ENCODE measurements at places on chromosomes 1 and 21.
A peak's percentile ranks its signal among the peaks of the same experiment; 100 is the strongest.

DNA sequence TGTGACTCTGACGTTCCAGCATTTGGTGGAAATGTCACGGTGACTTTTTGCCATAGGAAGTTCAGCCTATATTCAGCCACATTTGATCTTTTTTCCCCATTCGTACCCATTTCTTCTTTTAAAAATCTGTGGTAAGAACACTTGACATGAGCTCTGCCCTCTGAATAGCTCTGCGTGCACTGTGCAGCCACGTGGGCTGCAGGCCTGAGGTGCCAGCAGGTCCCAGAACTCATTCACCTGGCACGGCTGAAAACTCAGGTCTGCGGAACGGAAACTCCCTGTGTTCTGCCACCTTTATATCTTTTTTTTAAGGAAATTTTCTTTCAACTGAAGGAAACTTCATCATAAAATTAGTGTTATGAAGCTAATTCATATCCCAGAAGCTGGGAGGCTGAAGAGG lies 28.6 kb downstream of the CEP104 start:
- no peak for DNase-seq

DNA sequence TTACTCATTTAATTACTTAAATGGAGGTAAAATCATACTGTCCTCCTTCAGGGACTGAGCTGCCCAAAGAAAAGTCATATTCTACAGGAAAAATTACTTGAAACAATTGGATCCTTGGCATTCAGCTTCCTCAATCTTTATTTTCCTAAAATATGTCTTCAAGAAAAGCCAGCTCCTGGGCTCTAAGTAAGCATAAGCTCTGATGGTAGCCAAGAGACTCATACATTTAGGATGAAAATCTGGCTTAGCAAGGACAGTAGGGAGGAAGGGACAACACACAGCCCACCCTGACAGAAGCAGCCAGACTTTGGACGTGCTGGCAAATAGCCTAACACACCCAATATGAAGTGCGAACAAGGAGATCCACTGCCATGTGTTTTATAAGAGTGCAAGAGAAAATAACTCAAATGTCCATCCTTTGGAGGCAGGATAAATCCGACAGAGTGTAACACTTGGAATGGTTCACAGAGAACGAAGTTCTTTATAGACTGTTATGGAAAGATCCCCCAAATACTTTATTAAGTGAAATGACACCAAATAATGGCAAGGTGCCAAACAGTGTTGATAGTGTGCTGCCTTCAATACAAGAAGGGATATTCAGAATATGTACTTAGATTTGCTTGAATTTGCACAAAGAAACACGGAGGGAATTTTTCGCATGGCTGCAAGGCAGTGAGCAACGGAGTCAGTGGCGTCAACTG lies 14.1 kb downstream of the CAPN8 start:
- DNase-seq = no peak

- DNase-seq = peak; percentile 70
These were observed 76.4 kb upstream of the DNAH14 start for GRCh38 chr1:224852901-224853568.

- no peak for DNase-seq
These were observed 3.2 kb upstream of the THEMIS2 start for GRCh38 chr1:27868932-27869718.

GRCh38 chr1:167708940-167709389 lies 12.8 kb upstream of the MPZL1 start:
- DNase-seq = peak; percentile 68

DNA sequence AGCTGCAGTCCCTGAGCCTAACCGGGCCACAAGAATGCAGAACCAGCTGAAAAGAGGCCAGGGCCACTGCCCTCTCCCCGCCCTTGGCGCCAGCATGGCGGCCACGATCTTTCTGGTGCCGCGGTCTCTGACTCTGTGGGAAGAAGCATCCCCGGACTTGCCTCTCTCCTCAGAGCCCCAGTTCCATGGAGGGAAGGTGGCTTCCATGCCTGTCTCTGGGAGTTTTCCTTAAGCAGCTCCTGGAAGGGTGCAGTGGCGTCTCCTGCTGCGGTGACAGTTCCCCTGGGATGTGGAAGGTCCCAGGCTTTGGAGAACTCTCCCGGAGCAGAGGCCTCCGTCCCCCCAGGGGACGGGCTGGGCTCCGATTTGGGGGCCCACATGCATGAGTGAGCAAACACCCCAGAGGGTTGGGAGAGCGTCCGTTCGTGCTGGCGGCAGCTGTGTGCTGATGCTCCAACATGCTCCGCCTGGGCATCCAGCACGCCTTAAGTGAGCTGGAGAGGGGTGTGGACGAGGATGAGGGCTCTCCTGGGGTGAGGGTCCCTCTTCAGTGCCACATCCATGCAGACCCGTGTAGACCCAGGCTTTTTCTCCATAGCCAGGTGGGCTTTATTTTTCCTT lies 109.8 kb upstream of the COL6A1 start:
- no peak for DNase-seq

- peak; percentile 5 for DNase-seq
These were observed 303.0 kb upstream of the PLD5 start for GRCh38 chr1:242827538-242827937.

DNA sequence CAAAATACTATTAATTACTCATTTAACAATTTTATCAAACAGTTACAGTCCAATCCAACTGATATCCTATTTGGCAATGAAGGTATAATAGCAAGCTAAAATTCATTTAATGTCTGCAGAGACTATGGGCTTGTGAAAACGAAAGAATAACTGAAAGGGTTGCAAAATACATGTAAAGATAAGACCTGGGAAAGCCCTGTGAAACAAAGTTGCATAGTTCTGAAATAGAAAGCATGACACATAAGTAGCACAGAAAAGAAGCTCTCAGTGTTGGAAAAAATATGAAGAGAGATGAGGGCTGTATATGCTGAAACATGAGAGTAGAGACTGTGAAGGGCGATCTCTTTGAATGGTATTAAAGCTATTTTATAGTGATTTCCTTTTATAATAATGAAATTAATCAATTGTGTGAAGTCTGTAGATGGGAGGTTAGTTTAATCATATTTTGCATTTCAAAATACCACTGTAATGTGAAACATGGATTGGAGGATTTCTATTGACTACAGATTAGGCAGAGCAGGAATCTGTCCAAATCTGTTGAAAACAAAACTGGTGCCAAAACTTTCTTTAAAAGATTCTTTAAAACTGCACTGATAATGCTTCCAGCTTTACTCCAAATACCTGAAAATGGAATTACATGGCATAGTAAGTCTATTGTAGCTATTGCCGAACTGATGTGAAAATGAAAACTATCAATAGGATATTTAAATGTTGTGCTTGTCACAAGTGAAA lies 1518.9 kb upstream of the B3GALT2 start:
- DNase-seq = peak; percentile 18

DNA sequence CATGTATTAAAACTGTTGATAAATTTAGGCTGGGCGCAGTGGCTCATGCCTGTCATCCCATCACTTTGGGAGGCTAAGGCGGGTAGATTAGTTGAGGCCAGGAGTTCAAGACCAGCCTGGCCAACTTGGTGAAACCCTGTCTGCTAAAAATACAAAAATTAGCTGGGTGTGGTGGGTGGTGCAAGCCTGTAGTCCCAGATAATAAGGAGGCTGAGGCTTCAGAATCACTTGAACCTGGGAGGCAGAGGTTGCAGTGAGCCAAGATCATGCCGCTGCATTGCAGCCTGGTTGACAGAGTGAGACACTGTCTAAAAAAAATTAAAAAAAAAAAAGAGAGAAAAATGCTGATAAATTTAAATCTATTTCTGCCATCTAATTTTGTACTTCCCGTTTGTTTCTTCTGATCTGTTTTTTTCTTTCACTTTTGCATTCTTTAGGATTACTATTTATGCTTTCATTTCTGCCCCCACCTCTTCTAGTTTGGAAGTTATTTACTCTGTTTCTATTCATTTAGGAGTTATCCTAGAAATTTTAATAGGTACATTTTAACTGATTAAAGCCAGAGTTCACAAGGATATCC lies 3.2 kb upstream of the DENND1B start:
- DNase-seq = no peak

DNA sequence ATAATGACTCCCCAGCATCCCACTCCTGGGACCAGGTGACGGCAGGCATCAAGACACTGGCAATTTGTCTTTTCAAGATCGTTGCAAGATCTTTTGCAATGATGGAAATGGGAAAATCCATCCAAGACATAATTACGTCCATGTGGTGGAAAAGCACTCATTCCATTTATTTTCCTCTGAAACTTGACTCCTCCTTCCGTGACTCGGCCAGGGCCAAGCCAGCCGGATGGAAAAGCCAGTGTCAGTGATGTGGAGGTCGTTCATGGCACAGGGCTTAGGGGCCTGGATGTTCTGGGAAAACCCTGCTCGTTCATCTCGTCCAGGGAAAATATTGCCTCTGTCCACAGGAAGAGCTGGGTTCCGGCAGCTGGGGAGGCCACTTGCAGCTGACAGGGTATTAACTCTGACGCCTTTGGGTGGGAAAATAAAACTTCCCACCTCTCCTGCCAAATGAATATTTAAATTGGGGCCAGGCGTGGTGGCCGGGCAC lies 46.2 kb downstream of the C1orf198 start:
- DNase-seq = peak; percentile 77

DNA sequence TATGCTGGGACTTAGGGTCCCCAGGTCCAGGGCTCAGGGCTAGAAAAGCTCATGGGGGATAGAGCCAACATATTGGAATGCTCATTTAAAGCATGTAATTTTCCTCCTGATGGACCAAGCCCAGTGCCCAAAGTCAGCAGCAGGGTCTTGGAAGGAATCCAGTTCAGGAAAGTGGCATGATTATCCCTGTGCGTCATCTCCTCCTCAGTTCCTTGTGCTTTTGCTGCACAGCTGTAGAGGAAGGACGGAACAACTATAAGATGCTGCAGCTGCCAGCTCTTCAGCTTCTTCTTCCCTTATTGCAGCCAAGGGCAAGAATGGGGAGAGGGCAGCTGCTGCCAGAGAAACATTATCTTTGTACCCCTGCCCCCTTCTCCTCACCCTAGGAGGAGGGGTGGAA lies 58.4 kb downstream of the OVGP1 start:
- DNase-seq = no peak

GRCh38 chr1:160658162-160658813 lies 11.4 kb upstream of the SLAMF1 start:
- no peak for DNase-seq

- DNase-seq = no peak
These were observed 1.7 kb downstream of the KCNK1 start for GRCh38 chr1:233615571-233615970.

GRCh38 chr1:29713857-29714256 lies 477.5 kb downstream of the PTPRU start:
- peak; percentile 20 for DNase-seq

- DNase-seq = no peak
These were observed 54.3 kb upstream of the DESI2 start for GRCh38 chr1:244598611-244599010.

- DNase-seq = peak; percentile 19
These were observed 63.7 kb downstream of the ZC3H11B start for GRCh38 chr1:219549215-219549614.

DNA sequence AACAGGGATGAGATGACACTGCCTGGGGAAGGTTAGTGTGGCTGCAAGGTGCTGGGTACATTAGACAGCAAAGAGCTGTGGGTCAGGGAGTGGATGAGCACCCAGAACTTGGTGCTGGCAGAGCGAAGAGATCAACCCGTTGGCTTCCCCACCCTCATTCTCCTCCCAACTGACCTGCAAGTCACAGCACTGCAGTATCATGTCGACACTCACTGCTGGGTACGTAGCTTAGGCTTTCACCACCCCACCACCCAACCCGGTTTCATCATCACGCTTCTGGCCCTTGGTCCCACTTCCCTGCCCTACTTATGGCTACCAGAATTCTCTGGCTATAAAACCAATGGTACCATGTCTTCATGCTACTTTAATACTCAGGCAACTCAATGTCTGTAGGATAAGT lies 73.6 kb upstream of the LYST start:
- DNase-seq = no peak

- peak; percentile 81 for DNase-seq
These were observed 111.4 kb downstream of the HLX start for GRCh38 chr1:220990427-220991339.

DNA sequence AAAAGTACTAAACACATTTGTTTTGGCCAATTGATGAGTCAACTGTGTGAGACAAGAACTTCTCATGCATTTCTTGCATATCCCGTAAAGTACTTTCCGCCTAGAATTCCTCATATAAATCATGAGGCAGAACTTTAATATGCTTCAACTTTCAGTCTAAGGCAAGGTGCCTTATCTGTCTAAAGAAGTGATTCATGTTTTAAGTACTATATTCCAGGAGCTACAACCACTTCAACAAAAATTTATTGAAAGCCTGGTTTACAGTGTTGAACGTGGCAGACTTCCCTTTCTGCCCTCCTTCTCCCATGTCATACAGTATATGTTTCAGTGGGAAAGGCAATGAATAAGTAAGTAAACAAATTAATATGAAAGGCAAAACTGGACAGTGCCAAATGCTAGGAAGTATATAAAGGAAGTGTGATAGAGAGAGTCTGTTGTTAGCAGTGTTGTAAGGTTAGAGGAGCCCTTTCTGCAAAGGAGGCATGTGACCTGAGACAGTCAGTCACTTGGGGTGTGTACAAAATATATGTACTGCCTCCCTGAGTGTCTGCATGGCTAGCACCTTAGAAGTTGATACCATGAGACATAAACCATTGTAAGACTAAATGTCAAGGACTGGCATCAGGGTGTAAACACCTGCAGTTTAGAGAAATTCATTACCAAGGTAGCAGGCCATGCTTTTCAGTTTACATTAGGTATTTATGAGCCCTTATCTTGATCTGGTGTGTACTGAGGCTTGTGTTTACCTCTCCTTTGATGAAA lies 362.2 kb downstream of the SRGAP2C start:
- DNase-seq = no peak

GRCh38 chr1:171310661-171311087 lies 3.3 kb upstream of the FMO4 start:
- no peak for DNase-seq

DNA sequence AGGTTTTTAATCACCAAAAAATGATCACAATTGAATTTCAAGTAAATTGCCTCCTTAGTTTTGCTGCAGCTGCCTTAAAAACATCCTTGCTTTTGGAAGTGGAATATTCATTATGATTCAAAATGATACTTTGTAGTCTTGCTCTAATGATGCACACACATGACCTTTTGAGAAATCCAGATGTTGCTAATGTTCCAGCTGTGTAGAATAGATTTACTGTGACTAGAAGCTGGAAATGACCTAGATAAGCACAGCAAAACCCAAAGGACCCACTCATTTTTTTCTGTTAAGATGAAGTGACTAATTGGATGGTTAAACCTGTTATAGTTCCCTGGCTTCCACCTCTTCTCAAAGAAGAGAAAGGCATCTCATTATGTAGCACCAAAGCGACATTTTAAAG lies 64.6 kb upstream of the RALGPS2 start:
- DNase-seq = no peak

GRCh38 chr1:85596531-85596930 lies 16.0 kb downstream of the CCN1 start:
- no peak for DNase-seq

- no peak for DNase-seq
These were observed 15.7 kb upstream of the C1orf146 start for GRCh38 chr1:92201973-92202372.

- DNase-seq = no peak
These were observed 771.5 kb upstream of the ADGRL2 start for GRCh38 chr1:81029266-81029665.

Measured in fibroblast of skin of right biceps (primary cell).